ENCODE measurements at places on chromosomes 7 and 10.
A peak's percentile ranks its signal among the peaks of the same experiment; 100 is the strongest.

GRCh38 chr7:28360739-28361138 lies 51.6 kb upstream of the CREB5 start:
- no peak for DNase-seq

DNA sequence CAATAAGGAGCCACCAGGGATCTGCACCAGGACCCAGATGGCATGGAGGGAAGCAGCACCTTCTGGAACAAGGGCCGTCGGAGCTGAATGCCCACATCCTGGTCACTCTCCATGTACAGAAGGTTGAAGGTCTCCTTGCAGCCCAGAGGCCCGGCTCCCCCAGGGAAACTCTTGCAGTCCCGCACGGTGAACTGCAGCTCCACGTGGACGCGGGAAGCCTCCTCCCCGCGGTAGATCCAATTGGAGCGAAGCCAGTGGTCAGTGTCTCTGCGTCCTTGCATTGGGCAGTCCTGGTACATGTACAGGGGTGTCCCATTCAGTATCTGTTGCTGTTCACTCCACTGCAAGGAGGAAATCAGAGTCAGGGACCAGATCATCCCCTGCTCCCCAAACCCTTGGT lies 7.4 kb downstream of the EPHA1 start:
- no peak for DNase-seq

DNA sequence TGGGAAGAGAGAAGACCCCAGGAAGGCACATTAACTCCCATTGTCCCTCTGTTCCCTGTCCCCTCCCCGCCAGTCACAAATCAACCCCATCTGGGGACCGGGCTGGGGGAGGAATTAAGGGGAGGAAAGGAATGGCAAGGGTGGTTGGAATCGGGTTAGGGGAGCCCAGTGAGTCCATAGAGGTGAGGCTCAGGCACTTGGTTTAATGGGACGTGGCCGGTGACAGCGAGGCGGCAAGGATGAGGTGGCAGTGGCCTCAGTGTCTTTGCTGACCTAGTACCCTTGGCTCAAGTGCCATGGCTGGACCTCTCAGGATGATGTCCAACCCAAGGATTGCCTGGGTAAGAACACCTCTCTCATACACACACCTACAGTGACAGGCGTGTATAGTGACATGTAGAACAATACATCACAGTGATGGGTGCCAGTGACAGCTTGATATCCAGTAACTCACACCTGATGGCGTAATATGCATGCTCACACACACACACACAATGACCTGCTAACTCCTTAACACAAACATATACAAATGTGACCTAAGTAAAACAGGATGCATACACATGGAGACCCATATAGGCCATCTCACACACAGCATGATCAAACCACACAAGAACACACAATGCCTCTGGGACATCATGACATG lies 12.3 kb downstream of the KCNIP2 start:
- DNase-seq = no peak

DNA sequence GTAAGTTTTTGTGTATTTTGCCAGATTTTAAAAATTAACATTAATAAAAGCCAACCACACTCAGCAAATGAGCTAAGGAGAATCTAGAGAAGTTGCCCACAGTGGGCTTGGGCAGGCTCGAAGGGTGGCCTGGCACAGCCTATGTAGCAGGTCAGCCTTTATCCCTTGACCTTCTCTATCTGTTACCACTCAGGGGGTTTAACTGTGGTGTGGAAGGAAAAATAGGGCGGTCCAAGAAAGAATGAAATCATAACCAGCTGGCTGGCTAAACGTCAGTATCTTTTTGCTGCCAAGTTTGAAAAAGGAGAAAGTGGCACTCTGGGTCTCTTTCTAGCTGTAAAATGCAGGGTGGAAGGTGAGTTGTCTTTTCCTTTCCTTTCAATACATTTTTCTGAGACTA lies 130.3 kb upstream of the ASAH2 start:
- peak; percentile 31 for DNase-seq

DNA sequence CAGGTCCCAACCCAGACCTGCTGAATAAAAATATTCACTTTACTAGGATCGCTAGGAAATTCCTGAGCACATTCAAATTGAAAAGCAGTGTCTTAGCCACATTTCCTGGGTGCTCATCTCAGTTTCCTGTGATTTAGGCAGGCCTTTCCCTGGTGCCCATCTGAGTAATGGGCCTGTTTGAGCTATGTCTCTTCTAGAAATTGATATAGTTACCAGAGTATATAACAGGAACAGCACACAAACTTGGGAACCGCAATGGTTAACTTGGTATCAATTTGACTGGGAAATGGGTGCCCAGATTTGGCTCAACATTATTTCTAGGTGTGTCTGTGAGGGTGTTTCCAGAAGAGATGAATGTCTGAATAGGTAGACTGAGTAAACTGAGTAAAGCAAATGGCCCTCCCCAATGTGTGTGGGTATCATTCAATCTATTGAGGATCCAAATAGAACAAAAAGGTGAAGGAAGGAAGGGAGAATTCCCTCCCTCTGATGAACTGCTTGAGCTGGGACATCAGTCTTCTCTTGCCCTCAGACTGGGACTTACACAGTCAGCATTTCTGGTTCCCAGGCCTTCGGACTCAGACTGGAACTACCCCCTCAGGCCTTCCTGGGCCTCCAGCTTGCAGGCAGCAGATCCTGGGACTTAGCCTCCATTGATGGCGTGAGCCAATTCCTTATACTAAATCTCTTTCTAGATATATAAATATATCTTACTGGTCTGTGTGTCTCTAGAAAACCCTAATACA lies 99.1 kb downstream of the CCDC71L start:
- no peak for DNase-seq

DNA sequence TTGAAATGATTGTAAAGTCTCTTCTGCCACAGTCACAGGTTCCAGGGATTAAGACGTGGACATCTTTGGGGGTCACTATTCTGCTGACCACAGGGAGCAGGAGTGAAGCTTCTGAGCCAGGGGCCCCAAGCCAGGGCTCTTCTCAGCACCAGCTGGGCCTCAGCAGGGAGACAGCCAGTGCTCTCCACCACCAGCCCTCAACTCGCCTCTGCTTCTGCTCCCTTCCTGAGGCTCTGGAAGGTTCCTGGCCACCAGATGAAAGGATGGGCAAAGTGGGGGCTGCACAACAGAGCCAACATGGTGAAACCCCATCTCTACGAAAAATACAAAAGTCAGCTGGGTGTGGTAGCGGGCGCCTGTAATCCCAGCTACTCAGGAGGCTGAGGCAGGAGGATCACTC lies 11.2 kb upstream of the CRYGN start:
- no peak for DNase-seq

- DNase-seq = no peak
Observed at GRCh38 chr7:78179211-78179610, 380.6 kb downstream of the PHTF2 start.

- no peak for DNase-seq
Observed at GRCh38 chr7:120394595-120394994, 121.6 kb downstream of the KCND2 start.

DNA sequence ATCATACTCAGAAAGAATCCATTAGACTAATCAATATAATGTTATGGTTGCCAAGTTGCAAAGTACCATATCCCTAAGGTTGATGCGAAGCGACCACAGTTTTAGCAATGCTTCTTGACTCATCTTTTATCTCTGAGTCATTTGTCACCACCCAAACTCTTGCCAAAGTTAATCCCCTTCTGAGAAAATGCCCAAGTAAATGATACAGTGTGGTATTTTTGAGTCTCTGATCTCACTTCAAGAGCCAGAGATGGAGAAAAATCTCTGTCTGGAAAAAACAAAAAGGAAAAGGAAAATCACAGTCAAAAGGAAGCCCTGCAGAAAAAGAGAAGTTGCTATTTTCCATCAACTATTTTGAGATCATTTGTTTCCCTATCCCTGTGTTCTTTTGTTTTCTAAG lies 26.7 kb upstream of the OTUD1 start:
- DNase-seq = no peak

DNA sequence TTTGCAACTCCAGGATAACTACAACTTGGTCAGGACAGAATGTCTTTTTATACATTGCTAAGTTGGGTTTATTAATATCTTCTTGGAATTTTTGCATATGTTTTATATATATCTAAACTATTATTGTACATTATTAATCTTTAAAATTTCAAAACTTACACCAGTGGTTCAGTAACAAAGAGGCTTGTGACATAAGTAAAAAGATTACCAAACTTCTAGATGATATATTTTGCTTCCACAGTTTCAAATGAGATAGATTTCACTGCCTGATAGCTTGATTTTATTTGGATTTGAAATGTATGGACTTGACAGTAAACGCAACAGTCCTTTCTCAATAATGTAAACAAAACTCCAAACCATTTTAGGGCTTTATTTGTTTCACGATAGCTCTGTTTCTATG lies 701.2 kb upstream of the IGFBP3 start:
- peak; percentile 7 for DNase-seq

DNA sequence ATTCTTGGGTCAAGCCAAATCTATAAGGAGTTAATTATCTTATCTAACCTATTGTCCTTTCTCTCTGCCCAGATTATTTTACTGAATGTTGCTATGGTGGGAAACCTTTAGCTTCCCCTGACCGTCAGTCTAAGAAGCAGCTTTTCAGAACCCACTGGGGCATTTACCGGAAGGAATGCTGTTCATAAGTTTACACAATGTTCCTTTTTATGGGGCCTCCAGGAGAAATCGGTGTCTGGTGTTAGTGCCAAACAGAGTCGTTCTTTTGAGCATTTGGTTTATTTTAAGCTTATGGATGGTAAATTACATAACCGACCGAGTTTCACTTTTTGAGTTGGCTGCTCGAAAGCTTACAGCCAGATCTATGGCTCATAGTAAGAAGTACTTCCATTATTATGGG lies 111.9 kb downstream of the CACNB2 start:
- no peak for DNase-seq

DNA sequence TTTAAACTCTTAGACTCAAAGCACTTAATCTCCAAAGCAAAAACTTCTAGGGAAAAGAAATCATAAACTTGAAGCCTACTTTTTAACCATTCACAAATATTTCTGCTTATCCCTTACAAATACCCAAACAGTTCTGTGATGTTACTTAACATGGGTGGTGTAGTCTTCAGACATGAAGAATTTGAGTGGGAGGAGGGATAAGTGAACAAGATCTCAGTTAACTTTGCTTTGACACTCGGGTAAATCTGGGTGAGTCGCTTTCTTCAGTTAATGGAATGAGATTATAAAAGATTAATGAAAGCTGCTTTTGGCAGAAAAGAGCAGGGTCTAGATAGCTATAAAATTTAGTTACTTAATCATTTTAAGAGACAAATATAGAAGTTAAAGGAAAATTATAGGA lies 47.5 kb downstream of the RNF133 start:
- DNase-seq = no peak

GRCh38 chr7:152591976-152592375 lies 84.0 kb downstream of the XRCC2 start:
- DNase-seq = no peak

DNA sequence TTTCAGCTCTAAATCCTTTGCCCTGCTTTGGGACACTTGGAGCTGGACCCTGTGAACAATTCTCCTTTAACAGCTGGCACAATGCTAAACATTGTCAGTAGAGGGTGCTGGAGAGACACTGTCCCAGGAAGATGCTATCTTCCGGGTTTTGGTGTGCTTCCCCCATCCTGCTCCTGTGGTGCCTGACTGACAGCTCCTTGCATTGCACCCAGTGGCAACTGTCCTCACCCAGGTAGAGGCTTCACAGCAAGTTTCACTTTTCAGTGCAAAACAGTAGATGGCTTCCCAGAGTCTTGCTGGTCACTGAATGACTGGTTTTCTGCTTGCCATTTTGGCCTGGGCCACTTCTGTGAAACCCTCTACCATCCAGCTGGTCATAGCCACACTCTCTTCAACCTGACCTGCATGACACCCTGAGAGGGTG lies 77.3 kb downstream of the CDC14C start:
- DNase-seq = no peak
